Inflammatory macrophage treated with lipopolysaccharide for 1 hour (primary cell): ENCODE measurements at places on chromosomes 1 and 21.
A peak's percentile ranks its signal among the peaks of the same experiment; 100 is the strongest.

DNA sequence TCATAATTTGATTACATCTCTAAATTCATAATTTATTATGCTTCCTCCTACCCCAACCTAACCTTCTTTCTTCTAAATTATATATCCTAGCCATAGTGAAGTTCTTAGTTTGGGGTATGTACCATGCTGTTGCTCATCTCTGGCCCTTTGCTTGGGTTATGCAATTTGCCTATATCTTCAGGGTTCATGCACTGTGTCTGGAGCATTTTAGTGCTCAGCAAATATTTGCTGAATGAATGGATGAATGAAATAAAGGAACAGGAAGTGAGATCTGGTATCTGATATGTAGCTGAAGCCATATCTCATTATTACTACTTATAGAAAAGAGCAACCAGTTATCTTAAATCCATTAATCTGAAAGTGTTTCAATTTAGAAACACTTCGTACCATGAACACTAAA is 137.6 kb downstream of the GPATCH2 start:
- no peak for DNase-seq

GRCh38 chr1:9688599-9688998 is 37.1 kb downstream of the PIK3CD start:
- no peak for DNase-seq

- peak; percentile 81 for DNase-seq
These were observed 7.4 kb upstream of the HYI start for GRCh38 chr1:43460988-43461693.

DNA sequence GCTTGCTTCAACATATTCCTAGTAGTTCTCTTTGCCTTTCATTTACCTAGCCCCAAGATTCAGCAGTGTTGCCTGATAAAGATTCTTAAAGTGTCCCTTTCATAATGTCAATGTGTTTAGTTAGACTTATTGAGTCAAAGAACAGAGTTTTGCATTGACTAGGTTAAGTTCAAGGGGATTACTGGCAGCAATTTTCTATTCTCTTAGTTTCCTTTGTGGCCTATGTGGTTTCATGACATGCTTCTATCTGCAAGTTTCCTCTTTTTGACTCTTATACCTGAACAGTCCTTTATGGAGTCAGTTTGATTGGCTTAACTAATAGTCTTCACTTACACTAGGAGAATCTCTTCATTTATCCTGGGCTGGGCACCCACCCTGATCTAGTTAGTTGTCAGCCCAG is 151.3 kb downstream of the ADGRL4 start:
- no peak for DNase-seq

GRCh38 chr21:35258521-35258920 is 209.4 kb upstream of the RUNX1 start:
- DNase-seq = no peak

GRCh38 chr1:147542569-147542897 is 1.2 kb downstream of the BCL9 start:
- no peak for DNase-seq

DNA sequence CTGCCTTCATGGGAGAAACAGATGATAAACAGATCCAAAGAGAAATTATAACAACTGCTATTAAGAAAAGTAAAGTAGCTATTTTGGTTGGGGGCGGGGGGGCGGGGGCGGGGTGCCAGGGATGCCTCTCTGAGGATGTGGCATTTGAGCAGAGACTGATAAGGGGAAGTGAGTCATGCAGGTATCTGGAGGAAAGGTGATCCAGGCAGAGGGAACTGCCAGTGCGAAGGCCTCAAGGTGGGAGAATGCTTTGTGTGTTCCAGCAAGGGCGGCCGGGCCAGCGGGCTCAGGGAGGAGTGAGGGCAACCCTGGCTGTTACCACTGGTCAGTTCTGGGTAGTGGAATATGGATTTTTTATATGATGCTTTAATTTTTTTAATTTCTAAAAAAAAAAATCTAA is 7.0 kb upstream of the TNFRSF1B start:
- no peak for DNase-seq

GRCh38 chr1:162391790-162392563 is 10.4 kb downstream of the C1orf226 start:
- peak; percentile 54 for DNase-seq

- no peak for DNase-seq
These were observed 127.2 kb upstream of the KLHDC7A start for GRCh38 chr1:18353528-18353927.

GRCh38 chr1:170126696-170127095 is 19.1 kb upstream of the NTMT2 start:
- DNase-seq = peak; percentile 37

DNA sequence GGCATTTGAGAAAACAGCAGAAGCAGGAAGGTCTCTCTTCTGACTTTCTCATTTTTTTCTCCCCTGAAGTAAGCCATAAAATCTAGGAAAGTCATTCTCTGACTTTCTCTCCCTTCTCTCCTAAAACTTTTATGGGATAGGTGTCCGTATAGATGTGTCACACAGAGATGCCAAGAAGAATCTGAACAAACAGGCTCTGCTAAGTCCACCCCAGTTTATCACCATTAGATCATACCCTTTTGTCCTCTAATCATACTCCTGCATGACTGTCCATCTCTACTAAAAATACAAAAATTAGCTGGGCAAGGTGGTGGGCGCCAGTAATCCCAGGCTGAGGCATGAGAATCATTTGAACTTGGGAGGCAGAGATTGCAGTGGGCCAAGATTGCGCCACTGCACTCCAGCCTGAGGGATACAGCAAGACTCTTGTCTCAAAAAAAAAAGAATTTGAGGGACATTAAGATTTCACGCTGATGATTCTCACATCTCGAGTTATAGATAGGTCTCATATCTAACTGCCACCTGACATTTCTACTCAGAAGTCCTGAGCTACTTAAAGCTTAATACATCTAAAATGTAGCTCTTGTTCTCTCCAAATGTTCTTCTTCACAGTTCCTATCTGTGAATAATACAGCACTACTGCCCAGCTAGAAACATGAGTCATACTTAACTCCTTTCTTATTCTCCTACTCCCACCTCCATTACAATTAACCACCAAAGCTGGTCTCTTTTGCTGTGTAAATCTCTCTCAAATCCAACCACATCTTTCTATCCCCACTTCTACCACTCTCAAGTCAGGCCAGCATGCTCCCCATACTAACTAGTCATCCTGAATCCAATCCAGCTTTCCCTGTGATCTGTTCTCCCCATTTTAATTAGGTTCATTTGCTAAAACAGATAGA is 47.7 kb downstream of the ZNF644 start:
- DNase-seq = no peak

GRCh38 chr1:202405928-202406327 is 57.4 kb downstream of the PPP1R12B start:
- DNase-seq = no peak

DNA sequence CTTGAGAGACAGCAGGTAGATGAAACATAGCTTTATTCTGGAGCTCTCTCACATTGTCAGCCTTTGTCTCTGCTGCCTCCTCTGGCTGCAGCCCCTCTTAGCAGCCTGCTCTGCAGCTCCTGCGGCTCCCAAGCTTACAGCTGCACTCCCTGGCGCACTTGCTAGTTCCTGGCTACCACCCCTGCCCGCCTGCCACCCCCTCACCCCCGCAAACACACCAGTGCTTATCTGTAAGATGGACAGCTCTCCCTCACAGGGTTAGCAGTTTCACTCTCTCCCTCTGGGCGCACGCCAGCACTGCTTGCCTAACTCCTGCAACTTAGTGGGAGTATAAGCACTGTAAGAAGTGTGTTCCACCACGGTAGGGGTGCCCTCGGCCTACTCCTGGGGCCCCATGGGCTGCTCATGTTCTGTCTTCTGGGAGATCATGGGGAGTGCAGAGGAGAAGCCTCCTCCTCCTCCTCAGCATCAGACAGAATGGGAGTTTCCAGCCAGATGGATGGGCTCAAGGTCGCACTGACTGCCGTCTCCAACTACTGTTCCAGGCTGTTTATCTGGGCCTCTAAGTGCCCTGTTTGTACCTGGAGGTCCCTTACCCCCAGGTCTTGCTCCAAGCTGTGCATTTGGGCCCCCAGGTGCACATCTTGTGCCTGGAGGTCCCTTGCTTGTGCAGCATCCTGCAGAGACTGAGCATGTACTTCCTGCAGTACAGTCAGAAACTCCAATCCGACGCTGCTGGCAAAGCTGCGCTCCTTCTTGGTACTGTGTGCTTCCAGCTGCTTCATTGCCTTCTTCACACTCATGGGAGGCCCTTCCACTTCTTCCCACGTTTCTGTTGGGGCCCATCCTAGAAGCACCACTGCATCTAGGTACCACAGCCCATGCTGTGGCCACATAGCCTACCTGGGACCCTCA is 1388.1 kb downstream of the AMY1C start:
- no peak for DNase-seq

DNA sequence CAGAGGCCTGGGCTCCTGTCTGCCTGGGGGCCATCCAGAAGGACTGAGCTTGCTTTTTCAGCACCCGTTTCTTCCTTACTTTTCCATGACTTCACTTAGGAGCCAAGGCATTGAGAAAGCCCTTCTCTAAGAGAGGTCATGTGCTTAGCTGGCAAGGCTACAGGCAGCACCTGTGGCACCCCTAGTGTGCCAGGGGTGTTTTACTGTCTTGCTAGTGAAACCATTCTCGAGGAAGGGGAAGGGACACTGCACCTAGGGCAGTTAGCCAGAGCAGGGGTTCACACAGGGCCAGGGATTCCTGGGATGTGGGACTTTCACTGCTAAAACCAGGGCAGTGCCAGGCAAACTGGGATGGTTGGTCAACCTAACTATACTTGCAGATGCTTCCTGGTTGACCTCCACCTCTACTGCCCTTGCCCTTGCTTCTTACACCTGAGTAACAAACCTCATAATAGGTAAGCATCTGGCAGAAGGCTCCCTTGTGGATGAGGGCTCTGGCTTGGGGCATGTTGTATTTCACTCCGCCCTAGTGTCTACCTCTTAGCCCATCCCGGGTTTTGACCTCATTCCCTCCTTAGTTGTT is 69.2 kb downstream of the NOS1AP start:
- no peak for DNase-seq

DNA sequence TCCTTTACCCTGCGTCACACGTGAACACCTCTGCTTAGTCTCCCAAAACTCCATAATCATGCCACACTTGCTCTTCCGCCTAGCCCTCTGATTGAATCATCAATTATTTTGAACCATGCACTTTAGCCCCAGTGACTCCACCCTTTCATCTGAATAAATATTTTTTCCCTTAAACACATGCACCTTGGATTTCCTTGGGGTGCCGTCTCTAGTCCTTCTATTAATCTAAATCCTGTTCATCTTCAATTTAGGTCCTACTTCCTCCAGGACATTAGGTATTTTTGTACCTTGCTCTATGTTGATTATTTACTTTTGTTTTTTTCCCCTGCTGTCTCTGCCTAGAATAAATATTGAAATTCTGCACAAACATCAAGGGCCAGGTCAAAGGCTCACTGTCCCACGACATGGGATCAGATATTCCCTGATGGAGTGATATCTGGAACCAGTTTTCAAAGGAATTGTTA is 9.8 kb upstream of the CYP2J2 start:
- DNase-seq = no peak

- DNase-seq = peak; percentile 49
These were observed 9.3 kb downstream of the ARL8A start for GRCh38 chr1:202135221-202135721.

DNA sequence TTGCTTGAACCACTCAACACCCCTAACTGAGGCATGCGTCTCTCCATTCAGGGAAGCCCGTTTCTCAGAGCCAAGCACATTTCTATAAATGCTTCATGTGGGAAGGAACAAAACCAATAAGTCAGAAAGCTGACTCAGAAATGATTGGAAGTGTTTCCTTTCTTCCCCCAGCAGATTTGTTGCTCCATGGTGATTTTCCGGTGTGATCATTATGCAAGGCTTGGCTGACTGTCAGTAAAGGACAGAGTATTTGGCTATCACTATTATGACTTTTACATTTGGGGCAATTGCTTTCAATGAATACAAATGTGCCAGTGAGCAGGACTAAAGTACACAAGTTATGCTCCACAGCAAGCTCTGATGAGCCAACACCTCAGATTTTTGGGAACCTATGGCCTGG is 53.3 kb upstream of the ZC3H11B start:
- no peak for DNase-seq

GRCh38 chr21:39004634-39005501 is 178.4 kb downstream of the PSMG1 start:
- DNase-seq = peak; percentile 43
